Memory B cell (primary cell): ENCODE measurements at places on chromosomes 2 and 18.

DNA sequence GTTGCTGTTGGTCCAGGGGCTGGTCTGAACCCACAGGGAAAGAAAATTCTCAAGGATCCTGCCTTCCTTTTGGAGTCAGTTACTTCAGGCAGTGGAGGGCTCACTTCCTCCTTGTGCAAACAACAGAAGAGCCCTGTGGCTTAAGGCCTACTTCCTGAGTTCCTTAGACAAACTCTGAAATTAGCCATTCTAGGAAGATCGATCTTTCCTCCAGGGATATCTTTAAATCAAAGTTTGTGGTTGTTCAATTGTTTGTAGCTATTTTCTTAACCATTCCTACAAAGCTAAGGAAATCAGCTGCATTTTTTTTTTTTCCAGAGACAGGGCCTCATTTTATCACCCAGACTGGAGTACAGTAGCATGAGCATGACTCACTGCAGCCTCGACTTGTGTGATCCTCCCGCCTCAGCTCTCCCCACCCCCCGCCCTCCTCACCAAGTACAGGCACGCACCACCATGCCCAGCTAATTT, 156.0 kb downstream of the TANC1 start:
- DNase-seq: no peak

- no peak for DNase-seq
Measured at GRCh38 chr18:42533009-42533575, 578.1 kb downstream of the PIK3C3 start.

GRCh38 chr2:208033701-208034502, 8.6 kb upstream of the PLEKHM3 start:
- peak; percentile 19 for DNase-seq

DNA sequence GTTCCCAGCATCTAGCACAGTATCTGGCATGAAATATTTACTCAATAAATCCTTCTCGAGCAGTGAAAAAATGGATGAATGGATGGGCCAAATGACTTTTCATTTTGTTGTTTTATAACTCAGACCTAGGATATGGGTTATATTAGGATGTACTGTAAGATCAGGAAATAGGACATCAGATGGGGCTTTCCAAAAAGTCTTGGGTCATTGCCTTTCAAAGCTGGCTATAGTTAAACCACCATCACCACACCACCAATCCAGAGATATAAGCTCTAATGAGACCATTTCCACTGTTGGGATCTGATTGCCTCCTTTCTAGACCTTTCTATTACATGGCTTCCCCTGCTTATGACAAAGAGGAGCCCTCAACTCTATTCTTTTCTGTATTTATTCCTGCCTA, 525.0 kb upstream of the TCF4 start:
- no peak for DNase-seq

- DNase-seq: no peak
Measured at GRCh38 chr2:7620255-7620654, 703.0 kb downstream of the RNF144A start.

DNA sequence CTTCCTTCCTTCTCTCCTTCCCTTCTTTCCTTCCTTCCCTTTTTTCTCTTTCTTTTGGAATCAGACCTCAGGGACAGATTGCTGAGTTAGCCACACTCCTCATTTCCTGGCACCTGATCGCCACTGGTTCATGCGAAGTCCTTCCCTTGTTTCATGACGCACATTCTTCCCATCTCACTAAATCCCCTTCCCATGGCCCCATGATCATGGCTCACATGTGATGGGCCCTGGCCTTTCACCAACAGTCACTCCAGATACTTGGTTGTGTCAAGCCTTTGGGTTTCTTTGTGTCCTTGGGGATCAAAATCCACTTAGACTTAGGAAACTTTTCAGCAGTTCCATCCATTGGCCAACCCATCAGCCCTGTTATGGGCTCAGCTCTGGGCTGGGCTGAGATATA, 23.8 kb upstream of the ASPRV1 start:
- no peak for DNase-seq

GRCh38 chr2:155391613-155392130, 693.2 kb downstream of the KCNJ3 start:
- no peak for DNase-seq

GRCh38 chr2:62412347-62412742, 93.7 kb downstream of the TMEM17 start:
- no peak for DNase-seq
